ENCODE measurements at places on chromosomes 3 and 15. TPM values are rescaled to one million over a fixed set of nuclear protein-coding genes. Genes with fewer than 3 reads are reported as not detected.

The RTP1 gene
- total RNA-seq: not detected

The FANCD2 gene
- 3.0 TPM for total RNA-seq

The DUOXA1 gene
- not detected for total RNA-seq

The OSBPL10 gene
- 9.3 TPM for total RNA-seq

The MB21D2 gene
- total RNA-seq: 19.1 TPM

The SNTN gene
- total RNA-seq: not detected

The TBCCD1 gene
- total RNA-seq: 14.6 TPM

The GPR15 gene
- not detected for total RNA-seq

The IQCH gene
- total RNA-seq: 4.2 TPM

The PDE8A gene
- 29.2 TPM for total RNA-seq

The ABCC5 gene
- total RNA-seq: 33.7 TPM

Measured in smooth muscle cell of the umbilical artery (primary cell).